Activated naive CD8-positive, alpha-beta T cell treated with anti-CD3 and anti-CD28 coated beads, Interleukin-2, amount 10 ng/mL, durations not matched to agents 7 days and 5 days (primary cell): ENCODE measurements at places on chromosomes 7 and 10. TPM values are rescaled to one million over a fixed set of nuclear protein-coding genes. Genes with fewer than 3 reads are reported as not detected.

DNA sequence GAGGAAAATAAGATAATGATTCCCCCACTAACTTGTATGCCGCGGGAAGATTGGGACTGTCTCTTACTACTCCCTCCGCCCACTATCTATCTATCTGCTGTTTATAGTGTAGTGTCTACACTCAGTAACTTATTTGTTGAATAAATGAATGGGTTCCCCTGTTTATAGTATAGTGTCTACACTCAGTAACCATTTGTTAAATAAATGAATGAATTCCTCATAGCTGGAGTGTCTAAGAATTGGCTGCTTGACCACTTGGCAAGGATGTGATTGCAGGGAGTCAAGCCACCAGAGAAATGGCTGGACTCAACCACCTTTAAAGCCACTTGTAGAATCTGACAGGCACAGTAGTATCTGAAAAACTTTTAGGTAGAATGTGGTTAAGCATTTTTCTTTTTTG, 147.1 kb downstream of the TRIL start:
- DNase-seq, result no peak

Gene SLC13A4
- total RNA-seq, result not detected

Gene GIMAP5
- total RNA-seq, result 123 TPM

Gene GPR15LG
- total RNA-seq, result not detected

Gene SLC18A2
- total RNA-seq, result 0.17 TPM

DNA sequence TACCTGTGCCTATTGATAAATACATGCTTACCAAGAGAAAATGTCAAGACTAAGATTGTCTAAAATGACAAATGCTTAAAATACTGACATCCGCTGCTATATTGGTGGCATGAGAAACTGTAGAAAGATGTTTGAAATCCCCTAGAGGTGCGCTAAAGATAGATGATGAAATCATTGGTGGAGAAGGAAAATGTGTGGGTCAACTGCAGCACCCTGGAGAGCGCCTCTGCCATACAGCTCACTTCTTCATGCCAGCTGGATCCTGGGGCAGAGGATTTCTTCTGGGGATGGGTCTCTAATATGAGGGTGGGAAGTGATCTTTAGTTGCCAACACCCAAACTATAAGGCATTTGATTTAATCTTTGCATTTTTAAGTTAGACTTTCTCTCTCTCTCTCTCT, 680.4 kb upstream of the POM121L12 start:
- no peak for DNase-seq
